ENCODE measurements at places on chromosomes 11 and 22. TPM values are rescaled to one million over a fixed set of nuclear protein-coding genes. Genes with fewer than 3 reads are reported as not detected.

DNA sequence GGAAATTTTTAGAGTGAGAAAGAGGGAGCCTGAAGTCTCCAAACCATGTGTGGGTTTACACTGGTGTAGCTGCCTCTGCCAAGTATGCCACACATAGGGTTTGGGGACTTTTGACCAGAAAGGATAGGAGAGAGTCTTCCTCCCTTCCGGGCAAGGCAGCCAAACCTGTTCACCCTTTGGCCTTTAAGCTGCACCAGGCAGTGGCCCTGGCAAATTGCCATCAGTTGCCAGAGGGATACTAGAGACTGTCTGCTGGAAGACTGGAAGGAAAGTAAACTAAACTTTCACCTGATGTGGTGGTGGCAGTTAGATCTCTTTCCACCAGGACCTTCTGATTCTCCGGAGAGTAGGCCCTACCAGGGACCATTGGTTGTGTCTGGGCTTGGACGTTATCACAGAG is 1263.2 kb downstream of the FAM181B start:
- no peak for DNase-seq

- DNase-seq, result no peak
These were observed 176.9 kb downstream of the NAV2 start for GRCh38 chr11:19889531-19889930.

DNA sequence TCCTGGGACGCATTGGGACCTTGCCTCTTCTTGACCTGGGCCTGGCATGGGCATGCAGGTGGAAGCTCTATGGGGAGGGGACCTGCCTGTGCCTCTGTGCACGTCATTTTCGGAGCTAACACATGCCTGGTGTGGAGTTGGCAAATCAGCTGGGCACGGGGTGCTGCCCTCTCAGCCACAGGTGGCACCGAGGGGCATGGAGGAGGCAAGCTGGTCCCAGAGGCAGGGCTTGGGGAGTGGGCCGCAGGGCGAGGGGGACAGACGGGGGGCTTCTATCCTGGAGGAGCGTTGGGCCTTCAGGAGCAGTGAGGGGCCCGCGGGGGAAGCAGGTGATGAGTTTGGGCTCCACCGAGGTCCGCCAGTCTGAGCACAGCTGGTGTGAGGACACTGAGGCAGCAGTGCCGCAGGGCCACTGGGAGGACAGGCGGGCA is 362.0 kb downstream of the TBC1D22A start:
- no peak for DNase-seq

Gene ABCG4
- 0.12 TPM for total RNA-seq

- DNase-seq, result no peak
These were observed 119.1 kb upstream of the NCAM1 start for GRCh38 chr11:112842151-112842550.

Gene TSPAN32
- total RNA-seq, result 5.6 TPM

- no peak for DNase-seq
These were observed 297.7 kb upstream of the FAT3 start for GRCh38 chr11:91926965-91927364.

Gene SIK2
- total RNA-seq, result 2.9 TPM

DNA sequence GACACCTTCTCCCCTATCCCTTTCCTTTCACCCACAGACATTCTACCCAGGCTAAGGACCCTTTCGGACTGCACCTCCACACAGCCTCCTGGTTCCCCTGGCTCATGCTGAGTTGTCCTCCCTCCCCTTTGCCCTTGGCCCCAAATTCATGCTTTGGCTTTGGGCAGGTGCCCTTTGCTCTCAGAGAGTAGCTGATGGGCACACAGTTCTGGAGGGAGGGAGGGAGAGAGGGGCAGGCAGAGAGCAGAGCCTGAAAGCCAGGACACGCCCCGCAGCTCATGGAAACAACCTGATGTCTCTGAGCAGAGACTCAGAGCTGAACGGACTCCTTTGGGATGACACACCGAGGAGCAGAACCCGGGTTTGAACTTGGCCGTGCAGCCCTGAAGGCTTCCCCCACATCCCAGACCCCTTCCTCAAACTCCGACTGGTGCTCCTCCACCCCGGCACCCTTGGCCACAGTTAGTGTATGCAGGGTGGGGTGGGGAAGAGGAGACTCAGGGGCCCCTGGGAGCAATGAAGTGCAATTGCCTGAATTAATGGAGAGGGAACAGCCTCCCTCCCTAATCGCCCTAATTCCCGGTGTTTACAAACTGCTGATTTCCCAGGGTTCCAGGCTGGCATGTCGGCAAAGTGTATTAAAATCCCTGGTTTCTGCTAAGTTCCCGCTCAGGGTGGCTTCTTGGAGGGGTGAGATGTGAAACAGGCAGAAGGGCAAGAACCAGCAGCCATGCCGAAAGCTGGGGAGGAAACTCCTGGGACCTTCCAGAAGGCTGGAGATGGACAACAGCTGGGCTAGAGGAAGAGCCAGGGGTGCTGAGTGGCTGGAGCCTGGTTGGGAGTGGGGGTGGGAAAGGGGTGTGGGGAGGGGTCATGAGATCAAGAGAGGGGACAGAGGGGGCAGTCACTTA is 71.2 kb upstream of the SHISAL1 start:
- DNase-seq, result no peak

DNA sequence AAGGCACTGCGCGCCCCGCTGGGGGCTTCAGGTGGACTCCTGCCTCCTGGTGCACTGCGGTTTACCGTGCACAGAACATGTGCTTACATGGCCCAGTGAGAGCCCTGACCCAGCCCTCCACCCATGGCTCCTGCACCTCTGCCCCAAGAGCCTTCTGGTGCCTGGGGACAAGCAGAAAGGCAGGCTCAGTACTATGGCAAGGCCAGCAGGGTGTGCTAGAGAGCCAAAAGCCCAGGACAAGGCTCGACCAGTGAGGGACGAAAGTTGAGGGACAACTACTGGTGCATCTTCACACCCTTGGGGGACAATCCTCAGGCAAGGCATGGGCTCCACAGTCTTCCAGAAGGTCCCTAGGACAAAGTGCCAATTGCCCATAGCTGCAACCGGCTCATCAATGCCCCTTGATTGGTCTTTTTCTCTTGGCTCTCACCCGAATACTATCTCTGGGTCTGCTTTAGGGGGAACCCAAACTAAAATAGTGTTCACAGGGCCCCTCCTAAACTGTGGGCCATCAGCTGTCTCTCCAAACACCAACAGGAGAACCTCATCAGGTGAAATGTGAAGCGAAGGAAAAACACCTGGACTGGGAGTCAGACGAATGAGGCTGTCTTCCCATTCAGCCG is 13.5 kb downstream of the PGA5 start:
- DNase-seq, result peak; percentile 78

DNA sequence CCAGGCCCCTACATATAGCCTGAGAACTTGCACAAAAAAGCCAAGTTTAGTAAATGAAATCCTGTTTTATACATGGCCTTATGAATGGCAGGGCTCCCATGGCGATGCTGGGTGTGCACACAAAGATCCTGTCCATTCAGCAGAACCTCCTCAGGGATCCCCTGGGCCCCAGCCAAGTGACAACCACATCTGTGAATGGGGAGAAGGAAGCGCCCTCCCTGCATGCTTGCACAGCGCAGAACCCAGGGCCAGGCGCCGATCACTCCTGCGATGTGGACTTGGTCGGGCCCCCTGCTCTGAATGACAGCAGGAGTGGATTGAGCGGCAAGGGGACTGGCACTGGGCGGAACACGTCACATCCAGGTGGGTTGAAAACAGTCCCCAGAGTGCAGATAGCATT is 4.5 kb upstream of the CDC42EP2 start:
- DNase-seq, result no peak

Gene ELFN2
- 0.41 TPM for total RNA-seq

GRCh38 chr22:33887173-33887572 is 33.1 kb downstream of the LARGE1 start:
- no peak for DNase-seq

DNA sequence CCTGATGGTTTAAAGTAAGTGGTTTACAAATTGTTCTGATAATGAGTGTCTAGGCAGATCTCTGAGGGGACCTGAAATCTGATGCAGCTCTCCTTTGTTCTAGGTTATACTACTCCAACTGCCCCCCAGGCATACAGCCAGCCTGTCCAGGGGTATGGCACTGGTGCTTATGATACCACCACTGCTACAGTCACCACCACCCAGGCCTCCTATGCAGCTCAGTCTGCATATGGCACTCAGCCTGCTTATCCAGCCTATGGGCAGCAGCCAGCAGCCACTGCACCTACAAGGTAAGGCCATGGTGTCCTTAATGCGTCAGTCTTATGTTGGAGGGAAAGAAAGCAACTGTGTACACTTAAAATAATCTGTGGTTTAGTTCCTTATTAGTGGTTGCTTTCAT is 9.9 kb downstream of the EWSR1 start:
- no peak for DNase-seq

DNA sequence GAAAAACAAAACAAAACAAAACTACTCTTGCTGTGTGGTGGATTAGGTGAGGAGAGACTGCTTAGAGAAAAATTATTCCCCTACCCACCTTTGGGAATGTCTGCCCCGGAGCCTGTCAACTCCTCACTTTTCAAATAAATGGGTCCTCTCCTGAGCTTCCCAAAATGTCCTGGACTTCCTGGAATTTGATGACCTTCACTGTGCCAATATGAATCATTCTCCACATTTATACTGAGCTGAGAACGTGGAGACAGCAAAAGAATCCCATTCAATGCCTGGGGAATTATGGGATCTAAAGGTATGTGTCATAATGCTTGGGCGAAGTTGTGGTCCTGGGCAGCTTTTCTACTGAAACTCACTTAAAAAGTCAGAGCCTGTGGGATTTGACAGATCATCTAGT is 136.8 kb downstream of the KIF18A start:
- DNase-seq, result no peak

DNA sequence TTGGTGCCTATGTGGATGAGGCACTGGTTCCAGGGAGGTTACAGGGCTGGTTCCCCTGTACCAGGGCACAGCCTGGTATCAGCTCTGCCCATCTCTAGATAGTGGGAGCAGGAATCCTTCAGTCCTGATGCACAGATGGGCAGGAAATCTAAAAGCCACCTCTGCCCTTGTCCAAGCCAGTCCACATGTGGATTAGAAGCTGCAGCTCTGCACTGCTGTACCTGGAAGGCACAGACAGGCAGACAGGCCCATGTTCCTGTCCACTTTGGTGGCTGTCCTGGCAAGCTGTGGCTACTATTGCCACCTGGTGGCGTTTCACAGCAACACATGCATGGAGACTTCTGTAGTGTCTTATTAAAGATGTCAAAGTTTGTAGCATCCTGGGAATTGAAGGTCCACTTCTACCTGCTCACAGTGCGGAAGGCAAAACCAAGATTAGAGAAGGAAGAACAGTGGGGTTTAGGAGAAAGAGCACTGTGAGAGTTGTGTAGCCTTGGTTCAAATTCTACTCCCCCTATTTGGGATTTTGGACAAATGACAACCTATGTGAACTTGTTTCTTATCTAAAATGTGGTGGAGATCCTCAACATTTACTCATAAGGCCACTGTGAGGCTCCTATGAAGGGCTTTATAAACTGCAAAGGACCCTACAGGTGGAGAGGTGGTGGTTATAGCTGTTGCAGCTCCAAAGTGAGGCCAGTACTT is 30.1 kb downstream of the NAV2 start:
- peak; percentile 65 for DNase-seq

Gene RIN1
- total RNA-seq, result 4.9 TPM

GRCh38 chr11:87304412-87304811 is 266.7 kb downstream of the TMEM135 start:
- no peak for DNase-seq

Gene LGALS1
- 981 TPM for total RNA-seq

Gene KCNJ1
- not detected for total RNA-seq

Gene OR8B3
- total RNA-seq, result not detected

GRCh38 chr11:6202041-6202440 is 3.0 kb downstream of the OR52W1 start:
- no peak for DNase-seq
